ENCODE measurements at places on chromosomes 3 and 15. TPM values are rescaled to one million over a fixed set of nuclear protein-coding genes. Genes with fewer than 3 reads are reported as not detected.

ZMYND10 gene
- total RNA-seq, result 0.22 TPM

CTXN2 gene
- not detected for total RNA-seq

CLRN1 gene
- not detected for total RNA-seq

SCAMP2 gene
- 37.9 TPM for total RNA-seq

LRRIQ4 gene
- total RNA-seq, result 0.14 TPM

C15orf62 gene
- total RNA-seq, result not detected

HRG gene
- not detected for total RNA-seq

B3GALNT1 gene
- total RNA-seq, result 12.3 TPM

ITIH1 gene
- not detected for total RNA-seq

ITIH3 gene
- 0.14 TPM for total RNA-seq

PCNP gene
- 82.7 TPM for total RNA-seq

CFAP44 gene
- total RNA-seq, result 2.4 TPM

FBLN2 gene
- total RNA-seq, result 251 TPM

FANCD2OS gene
- total RNA-seq, result not detected

INKA1 gene
- 4.4 TPM for total RNA-seq

CHRNB4 gene
- not detected for total RNA-seq

ILDR1 gene
- not detected for total RNA-seq

SLC6A1 gene
- total RNA-seq, result not detected

RASA2 gene
- 8.8 TPM for total RNA-seq

ARPP21 gene
- total RNA-seq, result 0.14 TPM

DAZL gene
- 0.14 TPM for total RNA-seq

STXBP5L gene
- total RNA-seq, result not detected

ASB14 gene
- not detected for total RNA-seq

ABI3BP gene
- total RNA-seq, result 1.4 TPM

FOXB1 gene
- total RNA-seq, result not detected

CRYGS gene
- total RNA-seq, result 1.3 TPM

XCR1 gene
- not detected for total RNA-seq

CCDC13 gene
- total RNA-seq, result 0.57 TPM

ZIC4 gene
- not detected for total RNA-seq

CAND2 gene
- total RNA-seq, result 3.1 TPM

CCDC39 gene
- total RNA-seq, result not detected

CELSR3 gene
- 2.4 TPM for total RNA-seq

UTS2B gene
- 1.3 TPM for total RNA-seq

EBLN2 gene
- total RNA-seq, result 7.9 TPM

MOBP gene
- not detected for total RNA-seq

SGO1 gene
- 15.5 TPM for total RNA-seq

DUOX2 gene
- total RNA-seq, result not detected

NEK10 gene
- 1.5 TPM for total RNA-seq

CIB2 gene
- 2.4 TPM for total RNA-seq

CELF6 gene
- under 0.01 TPM for total RNA-seq

ATP2B2 gene
- not detected for total RNA-seq

CA12 gene
- total RNA-seq, result 7.3 TPM

Measured in placental pericyte (primary cell).